ENCODE measurements at places on chromosomes 16 and 17.

GRCh38 chr16:17229766-17230165, 241.0 kb downstream of the XYLT1 start:
- DNase-seq = peak; percentile 41

- no peak for DNase-seq
Measured at GRCh38 chr16:49556606-49557446, 183.2 kb downstream of the C16orf78 start.

GRCh38 chr17:77212081-77212832, 71.5 kb downstream of the SEC14L1 start:
- no peak for DNase-seq

- DNase-seq = no peak
Measured at GRCh38 chr17:51751072-51751471, 407.4 kb downstream of the CA10 start.

DNA sequence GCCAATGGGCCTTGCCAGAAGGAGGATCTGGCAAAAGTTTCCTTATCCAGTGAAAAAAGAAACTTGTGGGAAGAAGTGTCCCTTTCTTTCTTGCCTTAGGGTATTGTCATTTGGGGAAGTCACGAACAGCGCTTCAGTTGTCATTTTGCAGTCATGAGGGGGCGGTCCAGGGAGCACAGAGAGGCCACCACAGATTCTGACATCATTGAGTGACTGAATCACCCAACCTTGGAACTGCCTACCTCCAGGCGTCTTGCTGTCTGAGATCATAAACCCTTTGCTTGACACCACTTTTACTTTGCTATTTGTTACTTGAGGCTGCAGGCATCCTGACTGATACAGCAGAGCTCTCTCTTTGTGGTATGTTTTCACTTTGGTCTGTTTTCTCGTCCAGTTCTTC, 3.1 kb upstream of the WSCD1 start:
- no peak for DNase-seq

DNA sequence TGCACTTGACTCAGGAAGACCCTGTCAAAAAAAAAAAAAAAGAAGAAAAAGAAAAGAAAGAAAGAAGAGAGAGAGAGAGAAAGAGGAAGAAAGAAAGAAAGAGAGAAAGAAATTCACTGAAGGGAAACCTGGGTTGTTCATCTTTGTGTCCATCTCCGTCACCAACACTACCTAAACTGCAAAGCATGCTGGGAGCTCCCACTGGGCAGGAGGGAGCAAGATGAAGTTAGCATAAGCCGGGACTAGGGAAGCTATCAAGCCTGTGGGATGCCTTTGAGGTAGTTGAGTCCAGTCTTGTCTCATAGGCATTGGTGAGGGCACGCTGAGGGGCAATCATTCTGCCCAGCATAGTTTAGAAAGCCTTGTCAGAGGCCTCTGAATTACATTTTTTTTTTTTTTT, 7.6 kb upstream of the CBFB start:
- DNase-seq = no peak

- DNase-seq = no peak
Measured at GRCh38 chr16:65126845-65127624, 5.2 kb upstream of the CDH11 start.

DNA sequence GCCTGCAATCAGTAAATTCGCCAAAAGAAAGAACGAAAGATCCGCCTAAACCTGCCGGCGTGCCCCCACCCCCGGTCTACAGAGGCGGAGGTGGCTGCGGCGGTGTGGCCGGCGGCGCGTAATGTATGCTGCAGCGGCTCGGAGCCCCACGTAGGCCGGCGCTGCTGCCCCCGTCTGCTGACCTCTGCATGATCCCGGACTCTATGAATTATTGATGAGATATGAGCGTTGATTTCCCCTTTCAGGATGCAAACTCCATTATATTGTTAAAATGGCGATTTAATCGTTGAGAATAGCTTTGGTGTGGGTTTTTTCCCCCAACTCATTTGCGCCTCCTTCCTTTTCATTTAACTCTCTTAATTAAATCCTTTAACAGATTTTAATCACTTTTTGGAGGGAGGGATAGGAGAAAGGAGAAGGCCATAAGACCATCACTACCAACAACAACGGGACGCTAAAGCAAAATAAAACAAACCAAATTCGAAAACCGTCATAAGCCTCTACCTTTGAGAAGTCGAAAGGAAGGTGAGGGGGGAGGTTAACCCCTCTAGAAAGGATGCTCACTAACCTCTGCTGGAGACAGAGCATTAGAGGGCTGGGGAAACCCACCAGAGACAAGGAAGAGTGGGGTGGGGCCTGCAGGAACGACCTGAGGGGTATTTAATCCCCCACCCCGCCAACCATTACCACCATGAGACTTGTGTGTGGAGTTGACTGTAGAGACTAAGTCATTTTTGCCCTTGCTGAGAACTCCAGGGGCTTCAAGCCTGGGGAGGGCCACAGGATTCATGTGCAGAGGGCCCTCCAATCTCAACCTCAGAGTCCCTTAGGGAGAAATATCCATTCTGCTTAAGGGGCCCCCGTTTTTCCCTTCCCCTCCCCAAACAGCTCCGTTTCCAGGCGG, 3.4 kb downstream of the HOXB3 start:
- no peak for DNase-seq

GRCh38 chr17:40290629-40291280, 3.1 kb downstream of the CDC6 start:
- DNase-seq = peak; percentile 78

DNA sequence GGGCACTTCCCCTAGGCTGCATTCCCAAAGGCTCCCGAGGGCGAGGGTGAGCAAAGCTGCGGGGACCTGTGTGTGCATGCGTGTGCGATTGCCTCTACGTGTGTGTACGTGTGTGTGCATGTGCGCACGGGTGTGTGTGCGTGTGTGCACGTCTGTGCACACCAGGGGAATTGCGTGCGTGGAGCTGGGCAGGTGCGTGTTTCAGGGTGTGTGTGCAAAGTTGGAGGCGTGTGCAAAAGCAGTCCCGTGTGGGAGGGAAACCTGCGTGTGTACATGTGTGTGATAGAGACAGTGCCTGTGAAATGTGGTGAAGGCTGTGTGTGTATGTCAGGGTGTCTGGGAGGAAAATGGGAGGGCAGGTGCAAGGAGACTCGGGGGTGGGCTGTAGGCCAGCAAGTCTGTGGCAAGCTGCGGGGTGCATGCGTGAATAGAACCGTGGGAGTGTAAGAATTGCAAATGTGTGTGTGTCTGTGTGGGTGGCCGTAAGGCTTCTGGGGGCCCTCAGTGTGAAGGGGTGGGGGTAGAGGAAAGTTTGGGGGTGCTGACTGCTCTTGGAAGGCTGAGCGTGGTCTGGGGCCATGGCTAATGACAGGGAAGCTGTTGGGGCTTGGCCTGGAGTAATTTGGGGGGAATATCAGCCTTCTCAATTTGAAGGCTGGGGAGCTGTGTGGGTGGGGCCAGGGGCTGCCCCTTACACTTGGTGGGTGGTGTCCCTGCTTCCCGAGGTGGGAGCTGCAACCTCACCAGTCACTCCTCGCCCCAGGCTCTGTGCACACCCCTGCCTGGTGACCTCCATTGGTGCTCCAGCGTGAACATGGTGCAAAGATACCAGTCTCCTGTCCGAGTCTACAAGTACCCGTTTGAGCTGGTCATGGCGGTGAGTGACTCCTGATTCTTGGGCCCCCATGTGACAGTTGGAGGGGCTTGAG, 644 bp downstream of the SEC14L5 start:
- no peak for DNase-seq

GRCh38 chr17:33838281-33838680, 416.8 kb upstream of the CCL2 start:
- DNase-seq = no peak

DNA sequence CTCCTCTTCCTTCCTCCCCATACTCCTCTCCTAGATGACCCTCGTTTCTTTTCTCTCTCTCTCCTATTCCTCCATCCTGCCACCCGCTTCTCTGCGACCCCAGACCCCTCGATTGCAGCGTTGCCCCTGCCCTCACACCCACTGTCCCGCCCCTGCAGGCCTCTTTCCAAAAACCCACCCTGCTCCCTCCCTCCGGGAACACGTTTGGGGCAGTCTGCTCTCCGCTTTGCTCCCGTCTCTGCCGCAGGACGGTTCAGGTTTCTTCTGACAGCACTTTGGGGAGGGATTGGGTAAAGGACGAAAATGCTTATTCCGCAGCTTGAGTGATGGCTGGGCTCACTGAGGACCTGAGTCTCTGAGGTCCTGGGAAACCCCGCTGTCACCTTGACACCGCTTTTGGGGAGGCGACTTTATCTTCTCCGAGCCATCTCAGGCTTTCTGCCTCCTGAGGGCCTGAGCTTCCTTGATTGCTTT, 690 bp downstream of the NDE1 start:
- peak; percentile 22 for DNase-seq

GRCh38 chr16:81784072-81784795, 5.1 kb downstream of the PLCG2 start:
- no peak for DNase-seq

GRCh38 chr17:77962348-77962747, 3.8 kb downstream of the TNRC6C start:
- DNase-seq = no peak

DNA sequence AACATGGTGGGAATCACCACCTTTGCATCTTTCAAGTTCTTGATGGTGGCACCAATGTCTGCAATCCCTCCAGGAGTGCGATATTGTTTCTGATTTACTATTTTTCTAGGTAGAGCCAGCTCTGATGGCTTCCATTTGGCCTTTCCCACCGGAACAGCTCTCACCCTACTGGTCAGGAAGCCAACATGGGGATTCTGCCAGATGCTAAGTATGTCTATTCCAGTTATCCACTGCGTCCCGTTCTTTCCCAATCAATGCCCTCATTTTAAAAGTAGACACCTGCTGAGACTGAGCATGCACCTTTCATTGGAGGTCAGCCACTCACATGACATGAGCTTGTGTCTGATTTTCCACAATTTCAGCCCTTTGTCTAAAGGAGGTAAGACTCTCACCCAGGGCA, 23.5 kb downstream of the ZZEF1 start:
- no peak for DNase-seq

DNA sequence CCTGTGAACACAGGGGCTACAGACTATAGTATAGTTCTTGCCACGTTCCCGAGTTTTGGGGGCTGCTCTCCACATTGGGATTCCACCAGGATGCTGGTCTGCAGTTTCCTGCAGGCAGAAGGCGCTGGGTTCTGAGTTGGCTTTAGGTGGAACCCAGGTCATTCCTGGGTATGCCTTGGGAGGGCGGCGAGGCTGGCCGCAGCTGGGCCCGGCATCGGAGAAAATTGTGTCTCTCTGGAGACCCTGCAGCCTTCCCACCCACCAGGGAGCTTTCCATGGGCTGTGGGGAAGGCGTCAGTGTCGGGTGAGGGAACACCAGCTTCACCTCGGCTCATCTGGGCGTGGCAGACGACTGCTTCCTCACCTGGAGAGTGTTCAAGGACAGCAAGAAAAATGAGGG, 183.6 kb downstream of the RAB11FIP4 start:
- no peak for DNase-seq

- DNase-seq = no peak
Measured at GRCh38 chr17:41394254-41394996, 3.0 kb downstream of the KRT31 start.

GRCh38 chr17:50590946-50591737, 30.6 kb downstream of the CACNA1G start:
- no peak for DNase-seq

GRCh38 chr17:34126965-34127364, 128.1 kb upstream of the CCL2 start:
- no peak for DNase-seq

GRCh38 chr17:58531661-58532554, 17.5 kb upstream of the MTMR4 start:
- peak; percentile 67 for DNase-seq

DNA sequence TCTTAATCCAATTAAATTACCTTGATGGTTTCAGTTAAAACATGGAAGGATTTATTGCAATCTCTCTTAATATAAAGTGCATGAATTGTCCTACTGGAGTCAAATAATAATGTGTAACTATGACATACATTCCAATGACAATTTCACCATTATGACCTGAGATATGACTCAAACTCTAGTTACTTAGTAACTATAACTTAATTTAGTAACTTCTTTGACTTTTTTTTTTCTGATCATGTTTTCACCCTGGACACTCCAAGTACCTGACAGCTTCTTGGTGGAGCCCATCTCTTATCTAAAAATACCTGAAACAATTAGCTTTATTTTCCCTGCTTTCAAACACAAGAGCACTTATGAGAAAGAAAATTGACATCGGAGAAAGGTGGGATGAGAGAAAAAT, 123.7 kb downstream of the STX8 start:
- DNase-seq = no peak

- DNase-seq = no peak
Measured at GRCh38 chr17:4023220-4023619, 59.0 kb upstream of the ATP2A3 start.

- no peak for DNase-seq
Measured at GRCh38 chr17:72913142-72913682, 179.3 kb downstream of the SLC39A11 start.

DNA sequence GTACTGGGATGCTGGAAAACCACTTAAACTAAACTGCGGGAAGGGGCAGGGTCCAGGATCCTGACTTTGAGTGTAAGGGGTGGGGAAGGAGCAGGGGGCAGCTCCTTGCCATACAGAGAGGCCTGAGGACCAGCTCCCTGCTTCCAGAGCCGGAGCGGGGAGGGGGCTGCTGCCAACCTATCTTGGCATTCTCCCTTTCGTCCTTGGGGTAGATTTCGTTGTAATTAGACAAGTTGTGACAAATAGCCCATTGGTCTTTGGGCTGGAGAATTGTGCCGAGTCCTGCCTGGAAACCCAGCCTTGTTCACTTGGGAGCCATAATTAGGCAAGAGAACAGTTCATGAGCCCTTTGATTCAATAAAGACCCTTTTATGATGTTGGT, 175.5 kb downstream of the RAB11FIP4 start:
- DNase-seq = no peak

GRCh38 chr16:1990351-1991134, 773 bp downstream of the SYNGR3 start:
- DNase-seq = no peak

- DNase-seq = no peak
Measured at GRCh38 chr17:59696682-59697277, 10.4 kb downstream of the PTRH2 start.

DNA sequence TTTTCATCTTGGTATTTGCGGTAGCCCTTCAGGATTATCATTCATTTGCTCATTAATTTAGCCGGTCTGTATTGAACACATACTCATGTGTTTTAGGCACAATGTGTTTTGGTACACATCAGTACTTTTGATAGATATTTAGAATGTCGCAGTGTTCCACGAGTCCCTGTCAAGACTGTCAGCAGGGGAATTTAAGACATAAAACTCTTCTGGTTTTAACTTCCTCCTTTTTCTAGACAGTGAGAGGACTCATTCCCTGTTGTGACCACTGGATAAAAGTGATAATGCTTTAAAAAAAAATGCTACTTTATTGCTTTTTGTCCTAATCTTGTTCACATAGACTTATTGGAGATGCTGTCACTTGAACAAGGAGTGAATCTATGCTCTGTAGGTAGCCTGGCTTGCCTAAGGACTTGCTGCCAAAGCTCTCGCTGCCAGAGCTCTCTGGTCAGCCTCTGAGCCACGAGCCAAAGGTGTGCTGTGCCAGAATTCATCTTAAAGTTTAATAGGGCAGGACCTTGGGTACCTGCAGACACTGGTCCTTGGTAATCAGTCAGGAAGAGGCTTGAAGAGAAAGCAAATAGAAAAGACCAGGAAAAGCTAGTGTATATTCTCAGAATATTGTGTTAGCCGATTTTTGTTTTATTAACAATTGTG, 5.4 kb downstream of the DCAF7 start:
- no peak for DNase-seq

DNA sequence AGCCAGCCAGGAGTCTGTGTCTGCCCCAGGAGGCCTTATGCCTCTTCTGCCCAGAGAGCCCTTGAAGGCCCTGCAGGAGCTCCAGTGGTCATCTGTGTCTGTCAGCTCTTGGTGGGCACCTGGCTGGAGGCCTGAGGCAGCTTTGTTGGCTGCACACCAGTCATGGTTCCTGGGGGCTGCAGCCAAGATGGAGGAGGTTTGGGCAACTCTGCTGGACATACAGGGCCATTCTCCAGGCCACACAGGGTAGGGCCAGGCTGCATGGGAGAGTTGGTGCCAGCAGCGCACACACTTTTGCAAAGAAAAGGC, 29.4 kb downstream of the B9D1 start:
- no peak for DNase-seq

Measured in AG08395 (cell line).